ENCODE measurements at places on chromosomes 4 and X. TPM values are rescaled to one million over a fixed set of nuclear protein-coding genes. Genes with fewer than 3 reads are reported as not detected.

- H3K36me3 ChIP-seq = no peaks in the 10 kb centered on the region
- peaks cover 31% of the 10 kb centered on the region for H3K27me3 ChIP-seq
- H3K4me3 ChIP-seq = no peak overlapping the region
These were observed 100.9 kb upstream of the AFAP1 start for GRCh38 chr4:8040607-8041006.

- H3K36me3 ChIP-seq = no peaks in the 10 kb centered on the region
- no peak overlapping the region for H3K27ac ChIP-seq
- H3K4me1 ChIP-seq = no peaks in the 10 kb centered on the region
These were observed 54.4 kb downstream of the PHKA1 start for GRCh38 chrX:72659723-72660122.

DNA sequence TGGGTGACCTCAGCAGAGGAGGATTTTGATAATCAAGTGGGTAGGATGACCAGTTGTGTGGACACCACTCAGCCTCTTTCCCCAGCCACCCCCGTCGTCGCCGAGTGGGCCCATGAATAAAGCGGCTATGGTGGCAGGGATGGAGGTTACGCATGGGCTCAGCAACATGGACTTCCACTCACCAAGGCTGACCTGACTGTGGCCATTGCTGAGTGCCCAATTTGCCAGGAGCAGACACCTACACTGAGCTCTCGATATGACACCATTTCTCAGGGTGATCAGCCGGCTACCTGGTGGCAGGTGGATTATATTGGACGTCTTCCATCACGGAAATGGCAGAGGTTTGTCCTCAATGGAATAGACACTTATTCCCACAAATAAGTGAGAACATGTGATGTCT is 361.3 kb downstream of the KLHL4 start:
- no peaks in the 10 kb centered on the region for H3K36me3 ChIP-seq
- no peak for DNase-seq
- H3K4me3 ChIP-seq = no peak overlapping the region
- no peak overlapping the region for H3K27ac ChIP-seq

GRCh38 chr4:7202411-7202810 is 10.1 kb downstream of the SORCS2 start:
- no peaks in the 10 kb centered on the region for H3K27me3 ChIP-seq
- no peak overlapping the region for H3K4me3 ChIP-seq
- DNase-seq = peak; percentile 77
- no peaks in the 10 kb centered on the region for H3K36me3 ChIP-seq
- peaks cover 27% of the 10 kb centered on the region for H3K4me1 ChIP-seq

GRCh38 chrX:57453901-57454300 is 137.9 kb upstream of the ZXDB start:
- H3K36me3 ChIP-seq = no peaks in the 10 kb centered on the region
- H3K4me3 ChIP-seq = no peak overlapping the region
- H3K27ac ChIP-seq = no peak overlapping the region
- H3K27me3 ChIP-seq = no peaks in the 10 kb centered on the region
- DNase-seq = no peak

DNA sequence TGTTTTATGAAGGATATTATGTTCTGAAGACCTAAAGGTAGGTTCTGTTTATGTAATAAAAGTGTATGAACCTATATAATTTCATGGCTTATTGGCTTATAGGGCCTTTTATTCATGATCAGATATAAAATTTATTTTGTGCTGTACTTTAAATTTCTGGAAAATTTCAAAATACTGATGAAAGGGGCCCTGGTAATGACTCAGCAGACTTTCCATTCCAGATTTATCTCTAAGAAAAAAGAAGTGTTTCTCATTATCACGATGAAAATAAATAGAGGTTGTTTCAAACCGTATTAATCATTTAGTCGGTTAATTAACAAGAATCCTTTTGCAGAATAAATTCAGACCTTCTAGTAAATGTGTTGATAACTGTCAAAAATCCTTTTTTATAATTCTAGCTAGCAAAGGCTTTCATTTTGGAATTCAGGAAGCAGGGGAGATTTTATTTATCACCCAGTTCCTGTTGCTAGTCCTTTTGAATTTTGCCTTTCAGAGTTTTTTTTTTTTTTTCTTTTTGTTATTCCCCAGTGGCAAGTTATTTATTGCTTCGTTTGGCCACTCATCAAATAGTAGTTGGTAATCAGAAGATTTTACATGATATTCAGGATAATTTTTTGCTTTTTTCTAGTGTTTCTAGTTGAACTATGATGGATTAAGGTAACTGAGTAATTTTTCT is 5.4 kb upstream of the TAPT1 start:
- DNase-seq = no peak
- H3K4me1 ChIP-seq = peaks cover 7% of the 10 kb centered on the region
- H3K36me3 ChIP-seq = no peaks in the 10 kb centered on the region
- H3K4me3 ChIP-seq = no peak overlapping the region
- no peaks in the 10 kb centered on the region for H3K27me3 ChIP-seq

- H3K27me3 ChIP-seq = no peaks in the 10 kb centered on the region
- H3K4me1 ChIP-seq = no peaks in the 10 kb centered on the region
- no peak overlapping the region for H3K4me3 ChIP-seq
- no peak overlapping the region for H3K27ac ChIP-seq
- no peaks in the 10 kb centered on the region for H3K36me3 ChIP-seq
These were observed 156.7 kb upstream of the FAM47A start for GRCh38 chrX:34288782-34289181.

DNA sequence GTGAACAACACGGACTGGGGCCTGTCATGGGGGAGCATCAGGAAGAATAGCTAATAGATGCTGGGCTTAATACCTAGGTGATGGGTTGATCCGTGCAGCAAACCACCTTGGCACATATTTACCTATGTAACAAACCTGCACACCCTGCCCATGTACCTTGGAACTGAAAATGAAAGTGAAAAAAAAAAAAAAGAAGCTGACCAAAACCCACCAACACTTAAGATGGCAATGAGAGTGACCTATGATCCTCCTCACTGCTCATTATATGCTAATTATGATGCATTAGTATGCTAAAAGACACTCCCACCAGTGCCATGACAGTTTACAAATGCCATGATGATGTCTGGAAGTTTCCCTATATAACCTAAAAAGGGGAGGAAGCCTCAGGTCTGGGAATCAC is 503.2 kb upstream of the CTSO start:
- H3K27me3 ChIP-seq = no peaks in the 10 kb centered on the region
- H3K4me1 ChIP-seq = no peaks in the 10 kb centered on the region
- H3K4me3 ChIP-seq = no peak overlapping the region
- H3K27ac ChIP-seq = no peak overlapping the region
- H3K36me3 ChIP-seq = no peaks in the 10 kb centered on the region
- no peak for DNase-seq

DNA sequence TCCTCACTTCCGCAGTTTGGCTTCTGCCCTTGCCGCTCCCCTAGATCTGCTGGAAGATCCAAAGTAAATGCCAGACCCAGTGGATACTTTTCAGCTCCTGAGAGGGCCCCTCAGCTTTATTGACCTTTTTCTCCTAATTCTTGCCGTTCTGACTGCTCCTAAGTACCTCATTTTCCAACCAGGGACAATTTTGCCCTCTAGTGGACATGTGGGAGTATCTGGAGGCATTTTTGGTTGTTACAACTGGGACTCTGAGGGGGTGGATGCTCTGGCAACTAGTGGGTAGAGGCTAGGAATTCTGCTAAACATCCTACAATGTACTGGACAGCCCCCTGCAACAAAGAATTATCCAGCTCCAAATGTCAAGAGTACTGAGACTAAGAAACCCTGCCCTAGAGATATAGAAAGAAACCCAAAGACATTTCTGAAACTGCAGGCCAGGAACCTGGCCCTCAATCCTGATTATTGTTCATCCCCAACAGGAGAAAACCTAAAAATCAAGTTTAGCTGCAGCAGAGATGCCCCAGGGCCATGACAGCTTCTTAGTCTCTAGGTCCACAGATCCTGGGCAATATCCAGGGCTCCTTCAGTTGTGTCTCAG is 3.4 kb downstream of the TEX13B start:
- H3K27ac ChIP-seq = no peak overlapping the region
- no peaks in the 10 kb centered on the region for H3K36me3 ChIP-seq
- peaks cover 10% of the 10 kb centered on the region for H3K27me3 ChIP-seq
- no peaks in the 10 kb centered on the region for H3K4me1 ChIP-seq
- peak; percentile 71 for DNase-seq
- H3K4me3 ChIP-seq = no peak overlapping the region

DNA sequence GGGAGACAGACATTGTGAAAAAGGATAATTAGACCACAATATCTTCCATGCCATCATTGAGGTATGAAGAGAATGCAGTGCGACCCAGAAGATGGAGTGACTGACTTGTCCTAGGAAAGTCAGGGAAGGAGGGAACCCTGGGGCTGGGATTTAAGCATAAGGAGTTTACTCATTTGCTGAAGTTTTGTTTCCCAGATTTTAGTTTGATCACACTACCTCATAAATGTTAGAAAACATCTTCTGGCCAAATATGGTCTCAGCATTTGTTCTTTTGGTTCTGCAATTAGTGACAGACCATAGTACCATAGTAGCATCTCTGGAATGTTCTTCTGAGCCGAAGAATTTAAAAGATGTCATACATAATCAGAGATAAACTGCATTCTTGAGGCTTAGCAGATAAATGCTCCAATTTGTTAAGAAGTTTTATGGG is 96.5 kb upstream of the PGRMC2 start:
- no peak overlapping the region for H3K4me3 ChIP-seq
- peaks cover 48% of the 10 kb centered on the region for H3K4me1 ChIP-seq
- no peaks in the 10 kb centered on the region for H3K27me3 ChIP-seq
- no peaks in the 10 kb centered on the region for H3K36me3 ChIP-seq

- H3K36me3 ChIP-seq = no peaks in the 10 kb centered on the region
- H3K4me1 ChIP-seq = peaks cover 13% of the 10 kb centered on the region
- no peak overlapping the region for H3K4me3 ChIP-seq
- peaks cover 13% of the 10 kb centered on the region for H3K27me3 ChIP-seq
These were observed 31.6 kb upstream of the MAML3 start for GRCh38 chr4:140185412-140186081.

GRCh38 chr4:40238008-40238699 is 41.3 kb downstream of the RHOH start:
- no peak overlapping the region for H3K4me3 ChIP-seq
- H3K27me3 ChIP-seq = no peaks in the 10 kb centered on the region
- no peak overlapping the region for H3K27ac ChIP-seq

DNA sequence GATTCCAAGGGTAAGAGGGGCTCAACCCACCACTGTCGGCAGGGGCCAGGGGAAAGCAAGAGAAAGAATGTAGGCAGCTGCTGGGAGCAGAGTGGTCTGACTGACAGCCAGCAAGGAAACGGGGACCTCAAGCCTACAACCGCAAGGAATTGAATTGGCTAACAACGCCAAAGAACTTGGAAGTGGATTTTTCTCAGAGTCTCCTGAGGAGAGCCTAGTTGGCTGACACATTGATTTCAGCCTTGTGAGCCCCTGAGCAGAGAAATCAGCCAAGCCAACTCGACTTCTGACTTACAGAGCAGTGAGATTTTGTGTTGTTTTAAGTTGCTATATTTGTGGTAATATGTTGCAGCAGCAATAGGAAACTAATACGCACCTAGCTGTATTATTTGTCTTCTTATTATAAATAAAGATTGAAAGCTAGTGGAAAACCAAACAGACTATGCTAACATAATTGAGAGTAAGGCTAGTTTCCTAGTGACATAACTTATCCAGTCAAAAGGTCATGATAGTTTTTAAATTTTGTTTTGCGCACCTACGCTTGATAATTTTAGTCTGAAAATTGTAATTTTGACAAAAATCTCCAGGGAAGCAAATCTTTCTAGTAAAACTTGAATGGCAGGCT is 145.8 kb upstream of the HCCS start:
- no peaks in the 10 kb centered on the region for H3K36me3 ChIP-seq
- no peaks in the 10 kb centered on the region for H3K4me1 ChIP-seq
- no peak overlapping the region for H3K4me3 ChIP-seq
- H3K27me3 ChIP-seq = no peaks in the 10 kb centered on the region

GRCh38 chrX:69253821-69254220 is 88.6 kb upstream of the PJA1 start:
- no peaks in the 10 kb centered on the region for H3K4me1 ChIP-seq
- H3K4me3 ChIP-seq = no peak overlapping the region
- no peak for DNase-seq
- no peak overlapping the region for H3K27ac ChIP-seq
- H3K36me3 ChIP-seq = no peaks in the 10 kb centered on the region

DNA sequence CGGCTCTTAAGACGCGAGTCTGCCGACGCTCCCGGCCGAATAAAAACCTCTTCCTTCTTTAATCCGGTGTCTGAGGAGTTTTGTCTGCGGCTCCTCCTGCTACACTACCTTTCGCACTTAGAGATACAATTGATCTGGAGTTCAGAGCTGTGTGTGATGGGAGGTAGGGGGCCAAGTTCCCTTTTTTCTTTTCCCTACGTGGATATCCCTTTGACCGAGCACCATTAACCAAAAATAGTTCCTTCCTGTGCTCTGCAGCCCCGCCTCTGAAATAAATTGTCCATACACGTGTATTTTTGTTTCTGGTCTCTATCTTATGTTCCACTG is 555 bp upstream of the PGM2 start:
- no peak for DNase-seq
- H3K36me3 ChIP-seq = peaks cover 11% of the 10 kb centered on the region
- H3K27ac ChIP-seq = peak overlapping the region; percentile 82
- H3K4me1 ChIP-seq = peaks cover 16% of the 10 kb centered on the region

The GPR119 gene
- total RNA-seq = not detected

The LIMCH1 gene
- 9.0 TPM for total RNA-seq

The MAGEC3 gene
- not detected for total RNA-seq

The PDHA2 gene
- total RNA-seq = not detected

The KIF4A gene
- 2.2 TPM for total RNA-seq

The CHRDL1 gene
- total RNA-seq = 25.9 TPM

The CHRNA9 gene
- 0.36 TPM for total RNA-seq
